ENCODE measurements at places on chromosomes 2 and 18.

DNA sequence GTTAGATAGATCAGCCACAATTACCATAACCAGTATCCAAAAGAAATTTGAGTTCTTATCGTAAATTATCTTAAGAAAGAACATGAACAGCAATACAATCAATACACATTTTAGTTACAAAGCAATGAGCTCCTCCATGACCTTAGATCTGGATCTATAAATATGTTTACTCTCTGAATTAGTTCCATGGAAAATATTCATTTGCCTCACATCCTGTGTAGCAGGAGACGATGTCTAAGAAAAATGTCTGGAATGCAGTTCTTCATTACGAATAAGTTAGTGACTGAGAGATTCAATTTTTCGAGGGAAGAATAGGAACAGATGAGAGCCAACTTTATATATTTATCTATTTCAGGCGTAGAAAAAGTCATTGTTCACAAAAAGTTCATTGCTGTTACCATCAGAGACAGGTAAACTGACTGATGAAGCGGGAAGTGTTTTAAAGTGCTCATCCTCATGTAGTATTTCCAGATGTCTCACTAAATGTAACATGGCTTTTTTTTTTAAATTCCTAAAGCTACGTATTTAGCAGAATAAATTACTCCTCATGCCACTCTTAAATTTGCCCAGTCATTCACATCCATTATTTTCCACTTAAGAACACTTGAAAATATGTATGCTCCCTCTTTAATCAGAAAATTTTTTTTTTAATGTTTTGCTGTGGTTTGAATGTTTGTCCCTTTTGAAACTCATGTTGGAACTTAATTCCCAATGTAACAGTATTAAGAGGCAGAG lies 106.5 kb upstream of the SCN1A start:
- no peak for DNase-seq

- DNase-seq: no peak
Observed at GRCh38 chr18:73688851-73689711, 458.6 kb downstream of the FBXO15 start.

GRCh38 chr2:100106460-100106859 lies 35.9 kb downstream of the AFF3 start:
- peak; percentile 31 for DNase-seq

GRCh38 chr2:41881249-41881648 lies 166.6 kb upstream of the PKDCC start:
- no peak for DNase-seq

GRCh38 chr18:25974630-25975077 lies 115.8 kb downstream of the SS18 start:
- no peak for DNase-seq

Measured in left ventricle myocardium superior (tissue), 1 donor.